Activated CD8-positive, alpha-beta T cell treated with anti-CD3 and anti-CD28 coated beads, Interleukin-2, amount 10 ng/mL, durations not matched to agents 7 days and 5 days (primary cell): ENCODE measurements at places on chromosomes 1 and 21.

DNA sequence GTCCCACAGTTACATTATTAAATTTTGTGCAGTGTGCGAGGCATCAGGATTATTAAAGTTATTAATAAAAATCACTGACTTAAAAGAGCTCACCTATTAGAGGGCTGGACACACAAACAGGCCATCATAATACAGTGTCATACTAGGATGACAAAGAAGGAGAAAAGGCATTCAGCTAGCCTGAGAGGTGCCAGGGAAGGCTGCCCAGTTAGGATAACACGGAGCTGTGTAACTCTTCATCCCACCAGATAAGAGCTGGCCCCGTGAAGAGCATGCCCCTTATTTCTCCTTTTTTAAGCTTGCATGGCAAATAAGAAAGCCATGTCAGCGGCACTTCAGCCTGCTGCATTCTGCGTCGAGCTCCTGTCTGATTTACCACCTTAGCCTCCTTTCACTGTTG, 109.5 kb downstream of the KCNK1 start:
- no peak for DNase-seq

GRCh38 chr1:3561702-3562101, 49.6 kb downstream of the MEGF6 start:
- DNase-seq, result no peak

GRCh38 chr1:111193712-111194480, 6.5 kb downstream of the DENND2D start:
- no peak for DNase-seq

- no peak for DNase-seq
These were observed 43.0 kb downstream of the MACO1 start for GRCh38 chr1:25473653-25474225.

- no peak for DNase-seq
These were observed 3.2 kb downstream of the ZFYVE9 start for GRCh38 chr1:52145137-52145536.

DNA sequence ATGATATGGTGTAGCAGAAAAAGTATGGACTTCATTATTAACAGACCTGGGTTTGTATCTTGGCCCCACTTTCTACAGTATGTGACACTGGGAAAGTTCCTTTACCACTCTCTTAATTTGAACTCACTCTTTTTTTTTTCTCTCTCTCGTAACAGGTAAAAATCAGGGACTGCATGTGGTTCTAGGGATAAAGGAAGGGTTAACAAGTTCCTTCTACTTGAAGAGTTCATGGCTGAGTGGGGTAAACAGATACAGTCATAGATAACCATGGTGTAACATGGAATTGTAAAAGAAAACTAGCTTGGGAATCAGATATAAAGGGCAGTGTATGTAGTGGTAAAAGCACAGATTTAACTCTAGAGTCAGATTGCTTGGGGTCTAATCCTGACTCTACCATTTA, 21.2 kb downstream of the ZYG11B start:
- DNase-seq, result no peak

- no peak for DNase-seq
These were observed 39.7 kb upstream of the MAP10 start for GRCh38 chr1:232765542-232765941.

DNA sequence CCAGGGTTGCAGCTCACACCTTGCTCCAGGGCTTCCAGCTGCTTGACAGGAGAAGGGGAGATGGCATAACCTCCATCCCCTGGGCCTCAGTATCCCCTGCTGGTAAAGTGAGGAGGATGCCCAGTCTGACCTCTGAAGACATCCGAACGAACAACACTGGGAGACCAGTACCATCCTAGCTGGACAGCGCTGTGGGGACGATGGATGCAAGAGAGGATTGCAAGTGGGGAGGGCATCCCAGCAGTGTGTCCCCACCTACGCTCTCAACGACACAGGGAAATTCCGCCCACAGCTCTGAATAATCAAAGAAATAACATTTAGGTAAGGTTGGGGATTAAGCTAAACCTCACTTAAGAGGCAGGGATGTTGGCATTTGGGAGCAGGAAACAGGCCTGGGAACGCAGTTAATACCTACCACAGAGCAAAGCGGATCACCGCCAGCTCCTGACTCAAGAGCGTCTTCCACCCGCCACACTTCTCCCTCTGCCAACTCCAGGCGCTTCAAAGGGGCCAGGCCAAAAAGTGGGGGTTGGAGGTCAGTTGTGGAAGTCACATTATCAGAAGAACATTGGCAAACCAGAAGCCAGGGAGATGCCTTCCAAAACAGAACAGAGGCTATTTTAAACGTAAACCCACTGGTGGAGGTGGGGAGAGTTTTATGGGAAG, 47.6 kb downstream of the SSBP3 start:
- DNase-seq, result no peak

GRCh38 chr1:165828669-165829329, 1.4 kb downstream of the UCK2 start:
- peak; percentile 24 for DNase-seq

GRCh38 chr1:211647711-211648121, 27.7 kb downstream of the NEK2 start:
- DNase-seq, result no peak

GRCh38 chr1:158916085-158916484, 15.3 kb upstream of the PYHIN1 start:
- DNase-seq, result no peak

GRCh38 chr1:77506771-77507170, 175.7 kb downstream of the ZZZ3 start:
- no peak for DNase-seq

DNA sequence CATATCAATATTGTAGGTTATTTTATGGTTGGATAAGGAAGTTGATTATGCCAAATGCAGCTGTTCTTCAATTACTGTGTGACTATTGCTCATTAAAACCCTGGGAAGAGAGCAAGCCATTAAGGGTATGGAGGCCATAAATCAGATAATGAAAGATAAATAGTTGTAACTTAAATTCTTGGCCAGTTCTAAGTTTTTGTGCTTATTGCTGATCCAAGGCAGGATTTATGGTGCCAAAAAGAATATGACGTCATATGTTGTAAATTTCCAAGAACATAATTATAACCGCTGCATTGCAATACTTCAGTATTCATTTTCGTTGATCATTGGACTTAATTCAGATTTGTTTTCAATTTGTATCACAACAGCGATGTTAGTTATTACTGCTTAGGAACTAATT, 211.6 kb downstream of the LRRC40 start:
- no peak for DNase-seq

DNA sequence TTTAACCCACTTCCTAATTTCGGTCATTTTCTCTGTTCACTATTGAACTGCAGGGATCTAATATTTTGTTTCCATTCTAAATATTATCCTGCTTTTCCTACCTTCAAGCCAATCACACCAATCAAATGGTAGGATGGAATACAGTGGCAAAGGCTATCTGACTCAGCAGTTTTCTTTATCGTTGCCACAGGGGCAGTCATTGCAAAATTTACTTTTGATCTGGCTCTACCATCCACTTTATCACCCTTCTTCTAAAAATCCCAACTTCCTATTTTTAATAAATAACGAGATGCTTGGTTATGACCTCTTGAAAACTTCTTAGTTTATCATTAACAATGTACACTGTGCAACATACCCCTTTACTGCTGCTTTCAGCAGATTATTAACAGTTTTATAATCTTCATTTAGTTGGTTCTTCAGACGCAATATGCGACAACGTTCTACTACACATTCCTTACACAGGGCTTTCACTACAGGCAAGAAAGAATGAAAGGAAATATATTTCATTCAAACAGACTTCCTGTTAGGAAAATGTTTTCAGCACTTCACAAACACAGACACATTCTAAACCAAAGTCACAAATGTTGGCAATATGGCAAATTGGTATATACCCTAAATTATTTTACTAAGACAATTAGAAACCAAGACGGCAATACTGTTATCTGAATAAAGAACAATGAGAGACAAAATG, 52.3 kb upstream of the RAP1GAP start:
- DNase-seq, result no peak

GRCh38 chr1:119226913-119227312, 86.5 kb upstream of the WARS2 start:
- no peak for DNase-seq

- no peak for DNase-seq
These were observed 57.8 kb upstream of the TARBP1 start for GRCh38 chr1:234536741-234537140.

DNA sequence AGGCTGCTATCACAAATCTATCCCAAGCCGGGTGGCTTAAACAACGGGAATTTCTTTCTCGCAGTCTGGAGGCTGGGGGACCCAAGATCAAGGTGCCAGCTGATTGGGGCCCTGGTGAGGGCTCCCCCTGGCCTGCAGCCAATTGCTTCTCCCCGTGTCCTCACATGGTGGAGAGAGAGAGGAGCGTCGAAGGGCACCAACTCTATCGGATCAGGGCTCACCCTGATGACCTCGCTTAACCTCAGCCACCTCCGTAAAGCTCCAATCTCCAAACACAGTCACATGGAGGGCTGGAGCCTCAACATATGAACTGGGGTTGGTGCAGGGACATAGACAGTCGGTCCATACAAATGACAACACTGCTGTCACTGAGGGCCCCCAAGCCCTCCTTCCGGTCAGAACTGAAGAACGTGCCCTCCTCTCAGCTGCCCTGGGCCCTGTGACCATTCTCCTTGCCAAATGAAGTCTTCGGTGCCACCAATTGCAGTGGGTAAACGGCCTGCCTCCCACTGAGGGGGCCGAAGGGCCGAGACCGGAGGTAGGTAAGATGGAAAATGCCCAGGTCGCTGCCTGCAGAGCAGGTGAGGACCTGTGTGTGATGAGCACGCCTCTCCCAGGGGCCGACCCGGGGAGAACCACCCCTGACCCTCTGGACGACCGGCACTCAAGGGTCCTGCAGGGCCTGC, 211.0 kb downstream of the TOMM20 start:
- DNase-seq, result no peak

DNA sequence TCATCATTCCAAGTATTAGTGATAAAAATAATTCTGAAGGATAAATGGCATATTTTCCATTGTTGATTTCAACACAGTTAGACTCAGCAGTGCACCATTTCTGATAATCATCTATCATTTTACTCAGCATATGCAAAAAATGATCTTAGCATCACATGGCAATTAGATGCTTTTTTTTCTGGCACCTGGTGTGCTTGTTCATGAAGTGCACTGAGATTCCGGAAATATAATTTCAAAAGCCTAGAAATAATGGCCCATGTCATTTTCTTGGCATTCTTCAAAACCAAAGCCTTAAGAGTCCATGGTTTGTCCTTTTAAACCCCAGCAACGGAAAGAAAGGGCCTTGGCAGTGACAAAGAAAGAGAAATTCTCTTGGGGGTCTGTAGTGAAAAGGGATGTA, 278.8 kb downstream of the KIF26B start:
- DNase-seq, result no peak

- DNase-seq, result peak; percentile 60
These were observed 52.2 kb downstream of the SMYD2 start for GRCh38 chr1:214332946-214333798.

GRCh38 chr21:34348890-34349519, 14.8 kb upstream of the KCNE2 start:
- DNase-seq, result no peak

DNA sequence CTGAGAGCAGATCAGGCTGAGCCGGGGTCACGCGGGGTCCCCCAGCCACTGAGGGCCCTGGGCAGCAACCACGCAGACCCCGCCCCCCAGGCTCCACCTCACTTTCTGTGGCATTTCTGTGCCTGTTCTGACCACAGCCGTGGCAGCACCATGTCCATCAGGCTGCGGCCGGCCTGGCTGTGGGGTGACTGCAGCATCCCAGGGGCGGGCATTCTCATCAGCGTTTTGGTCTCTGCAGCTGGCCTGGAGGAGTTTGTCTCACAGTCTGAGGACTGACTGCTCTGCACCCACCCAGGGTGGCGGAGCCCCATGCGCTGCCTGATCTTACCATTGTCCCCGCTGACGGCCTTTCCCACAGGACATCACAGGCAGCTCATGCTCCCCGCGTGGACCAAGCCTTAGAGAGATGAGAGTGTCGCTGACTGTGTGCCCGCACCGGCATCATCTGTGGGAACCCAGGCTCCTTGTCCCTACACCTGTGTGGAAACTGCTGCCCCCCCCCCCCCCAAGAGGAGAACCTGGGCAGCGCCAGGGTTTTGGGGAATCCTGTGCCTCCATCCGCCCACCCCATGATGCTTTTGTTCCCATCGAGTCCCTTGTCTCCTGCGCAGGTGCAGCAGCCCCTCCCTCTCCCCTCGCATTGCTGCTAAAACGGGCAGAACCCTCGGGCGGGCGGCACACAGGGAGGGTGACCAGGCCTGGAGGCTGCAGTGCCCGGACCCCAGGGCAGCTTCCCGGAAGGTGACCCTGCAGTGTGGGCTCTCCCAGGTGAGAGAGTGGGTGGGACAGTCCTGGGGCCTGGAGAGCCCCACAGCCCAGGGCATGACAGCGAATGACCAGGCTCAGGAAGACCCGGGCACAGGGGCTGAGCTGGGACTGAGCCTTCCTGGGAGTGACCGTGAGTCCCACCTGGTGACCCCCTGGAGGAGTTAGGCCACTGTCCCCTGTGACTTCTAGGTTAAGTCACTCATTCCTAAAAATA, 1.8 kb downstream of the KRTAP10-1 start:
- DNase-seq, result no peak

DNA sequence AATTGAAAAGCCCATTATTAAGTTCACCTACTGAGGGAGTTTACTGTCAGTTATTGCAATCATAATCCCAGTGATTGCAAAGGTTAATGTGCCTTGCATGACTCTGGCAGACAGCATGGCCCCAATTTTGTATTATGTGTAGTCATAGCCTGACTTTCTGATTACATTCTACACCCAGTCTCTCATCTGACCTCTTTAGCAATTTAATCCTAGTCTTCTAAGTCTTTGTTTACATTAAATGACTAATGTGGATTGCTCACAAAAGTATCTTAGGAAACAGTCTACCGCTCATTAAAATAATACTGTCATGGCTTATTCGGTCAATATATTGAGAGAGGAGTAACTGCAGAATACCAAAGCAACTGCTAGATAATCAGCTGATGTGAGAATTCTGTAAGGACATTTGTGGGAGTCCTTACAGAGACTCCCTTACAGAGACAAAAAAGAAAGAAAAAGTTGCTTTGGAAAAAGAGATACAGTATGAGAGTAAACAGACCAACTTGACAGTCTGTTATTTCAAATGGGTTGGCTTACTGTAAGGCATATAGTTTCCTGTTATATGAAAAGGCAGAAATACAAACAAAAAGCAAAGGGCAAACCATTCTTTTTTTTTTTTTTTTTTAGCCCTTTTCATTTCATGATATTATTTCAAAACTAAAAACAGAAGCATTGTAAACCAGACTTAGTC, 42.8 kb downstream of the SMG7 start:
- no peak for DNase-seq

- no peak for DNase-seq
These were observed 165.9 kb downstream of the ADGRL4 start for GRCh38 chr1:78840453-78841271.

DNA sequence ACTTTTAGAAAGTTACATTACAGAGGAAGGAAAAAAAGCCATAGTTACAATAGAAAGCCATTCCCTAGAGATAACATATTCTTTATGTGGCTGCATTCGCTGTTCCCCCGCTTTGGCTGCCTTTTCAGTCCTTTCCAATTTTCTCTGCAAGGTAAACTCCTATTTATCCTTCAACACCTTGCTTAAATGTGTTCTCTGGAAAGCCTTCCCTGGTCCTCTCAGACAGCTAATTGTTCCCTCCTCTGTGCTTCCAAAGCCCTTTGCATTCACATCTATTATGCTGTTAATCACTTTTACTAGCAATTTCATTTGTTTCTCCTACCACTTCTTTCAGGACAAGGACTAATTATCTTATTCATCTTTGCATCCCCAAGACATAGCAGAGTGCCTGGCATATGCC, 1.6 kb downstream of the PHC2 start:
- no peak for DNase-seq

GRCh38 chr1:55695151-55695550, 480.0 kb upstream of the USP24 start:
- DNase-seq, result no peak

GRCh38 chr21:44778499-44778911, 23.1 kb downstream of the UBE2G2 start:
- no peak for DNase-seq
